Fibroblast of villous mesenchyme (primary cell): ENCODE measurements at places on chromosomes 13 and 19. TPM values are rescaled to one million over a fixed set of nuclear protein-coding genes. Genes with fewer than 3 reads are reported as not detected.
A peak's percentile ranks its signal among the peaks of the same experiment; 100 is the strongest.

- DNase-seq = no peak
Observed at GRCh38 chr13:39362652-39363381, 240.2 kb downstream of the LHFPL6 start.

DNA sequence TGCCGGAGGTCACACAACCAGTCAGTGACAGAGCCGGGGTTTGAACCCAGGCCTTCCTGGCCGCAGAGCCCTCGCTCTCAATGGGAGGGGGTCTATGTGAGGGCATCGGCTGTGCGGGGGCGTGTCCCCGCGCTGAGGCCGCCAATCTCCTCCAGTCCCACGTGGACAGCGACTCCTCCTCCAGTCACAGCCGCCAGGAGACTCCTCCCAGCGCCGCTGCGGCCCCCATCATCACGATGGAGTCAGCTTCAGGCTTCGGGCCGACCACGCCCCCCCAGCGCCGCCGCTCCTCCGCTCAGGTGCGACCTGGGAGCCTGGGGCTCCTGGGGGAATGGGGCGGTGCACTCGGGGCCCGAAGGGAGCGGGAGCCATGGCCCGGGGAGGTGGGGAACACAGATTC, 6.0 kb downstream of the SPRED3 start:
- DNase-seq = peak; percentile 32

DNA sequence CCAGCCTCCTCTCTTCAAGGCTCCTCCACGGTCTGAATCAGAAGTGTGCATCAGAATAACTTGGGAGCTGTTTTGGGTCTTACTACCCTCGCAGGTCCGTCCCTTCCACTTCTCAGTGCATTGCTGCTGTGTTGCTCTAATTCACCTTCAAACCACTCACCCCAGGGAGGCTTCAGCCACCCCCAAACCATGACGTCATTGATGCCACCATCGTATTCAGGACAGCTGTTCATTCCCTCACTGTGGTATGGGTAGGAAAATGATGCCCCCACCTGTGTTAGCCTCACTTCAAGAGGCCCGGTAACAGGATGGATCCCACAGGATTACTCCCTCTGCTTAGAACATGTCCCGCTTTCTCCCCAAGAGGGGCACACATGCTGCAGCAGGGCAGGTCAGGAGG, 1005.7 kb downstream of the UQCRFS1 start:
- DNase-seq = no peak

GRCh38 chr13:44024846-44025195, 145.1 kb downstream of the LACC1 start:
- no peak for DNase-seq

DNA sequence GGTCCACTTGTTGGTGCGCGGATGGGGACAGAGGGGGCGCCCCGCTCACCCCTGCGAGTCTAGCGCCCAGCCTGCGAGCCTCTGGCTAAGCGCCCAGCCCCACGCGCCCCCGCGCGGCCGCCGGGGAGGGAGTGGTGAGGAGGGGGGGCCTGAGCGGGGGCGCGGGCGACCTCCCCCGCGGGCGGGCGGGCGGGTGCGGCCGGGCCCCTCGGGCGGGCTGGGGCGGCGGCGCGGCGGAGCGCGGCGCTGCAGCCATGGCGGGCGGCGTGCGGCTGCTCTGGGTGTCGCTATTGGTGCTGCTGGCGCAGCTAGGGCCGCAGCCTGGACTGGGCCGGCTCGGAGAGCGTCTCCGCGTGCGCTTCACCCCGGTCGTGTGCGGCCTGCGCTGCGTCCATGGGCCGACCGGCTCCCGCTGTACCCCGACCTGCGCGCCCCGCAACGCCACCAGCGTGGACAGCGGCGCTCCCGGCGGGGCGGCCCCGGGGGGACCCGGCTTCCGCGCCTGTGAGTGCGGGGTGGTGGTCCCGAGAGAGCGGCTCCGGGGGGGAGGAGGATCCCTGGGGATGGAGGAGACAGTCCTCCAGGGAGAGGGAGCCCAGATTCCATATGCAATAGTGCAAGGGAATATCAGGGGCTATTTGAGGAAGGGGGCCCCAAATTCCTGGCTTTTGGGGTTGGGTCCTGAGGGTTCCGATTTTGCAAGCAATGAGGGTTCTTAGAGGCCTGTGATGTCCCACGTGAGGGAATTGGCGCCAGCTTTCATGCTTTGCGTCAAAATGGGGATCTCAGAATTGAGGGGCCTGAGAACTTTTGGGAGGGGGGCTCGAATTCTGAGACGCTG, at the start of gene LTBP4:
TSS of gene LTBP4 (plus strand) at position 236 of the 841 bp plus-strand sequence. CDS start at position 255, 19 bp downstream.
- peak; percentile 31 for DNase-seq

- DNase-seq = no peak
Observed at GRCh38 chr13:100245104-100245503, 156.2 kb downstream of the PCCA start.

Gene KASH5
- total RNA-seq = not detected in 2 replicates

Gene PEX11G
- total RNA-seq = 2.3 and 2.6 TPM in 2 replicates
